ENCODE measurements at places on chromosomes 7 and 10.

DNA sequence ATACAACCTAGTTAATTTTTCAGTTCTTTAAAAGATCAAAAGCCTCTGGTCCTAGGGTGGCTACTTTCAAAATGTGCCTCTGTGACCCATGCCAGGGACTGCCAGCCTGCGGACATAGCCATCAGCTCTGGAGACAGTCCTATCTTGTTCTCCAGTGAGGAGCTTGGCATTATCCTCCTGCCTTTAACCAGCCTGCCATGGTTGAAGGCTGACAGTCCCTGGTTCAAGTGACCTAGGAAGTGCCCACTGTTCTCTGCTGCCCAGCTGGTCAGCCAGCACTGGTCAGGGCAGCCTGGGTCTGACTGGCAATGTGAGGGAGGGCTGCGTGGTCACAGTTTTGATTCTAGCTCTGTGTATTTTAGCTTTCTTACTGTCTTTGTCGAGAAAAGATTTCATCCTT, 18.1 kb upstream of the ARHGAP22 start:
- DNase-seq, result no peak

DNA sequence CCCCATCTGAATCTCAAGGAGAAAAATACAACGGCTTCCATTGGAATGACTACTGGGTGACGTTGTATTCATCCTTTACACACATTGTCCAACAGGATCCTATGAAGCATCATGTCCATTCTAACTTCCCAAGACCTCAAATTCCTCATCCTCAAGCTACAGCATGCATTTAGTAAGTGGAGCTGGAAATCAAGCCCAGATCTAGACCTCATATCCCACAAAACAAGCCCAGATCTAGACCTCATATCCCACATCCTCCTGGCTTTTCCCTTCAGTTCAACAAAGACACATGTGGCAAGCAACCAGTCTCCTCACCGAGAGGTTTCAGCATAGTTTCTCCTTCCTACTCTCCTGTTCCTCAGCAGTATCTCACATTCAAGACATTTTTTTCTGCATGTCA, 12.2 kb downstream of the IGF2BP3 start:
- DNase-seq, result no peak

DNA sequence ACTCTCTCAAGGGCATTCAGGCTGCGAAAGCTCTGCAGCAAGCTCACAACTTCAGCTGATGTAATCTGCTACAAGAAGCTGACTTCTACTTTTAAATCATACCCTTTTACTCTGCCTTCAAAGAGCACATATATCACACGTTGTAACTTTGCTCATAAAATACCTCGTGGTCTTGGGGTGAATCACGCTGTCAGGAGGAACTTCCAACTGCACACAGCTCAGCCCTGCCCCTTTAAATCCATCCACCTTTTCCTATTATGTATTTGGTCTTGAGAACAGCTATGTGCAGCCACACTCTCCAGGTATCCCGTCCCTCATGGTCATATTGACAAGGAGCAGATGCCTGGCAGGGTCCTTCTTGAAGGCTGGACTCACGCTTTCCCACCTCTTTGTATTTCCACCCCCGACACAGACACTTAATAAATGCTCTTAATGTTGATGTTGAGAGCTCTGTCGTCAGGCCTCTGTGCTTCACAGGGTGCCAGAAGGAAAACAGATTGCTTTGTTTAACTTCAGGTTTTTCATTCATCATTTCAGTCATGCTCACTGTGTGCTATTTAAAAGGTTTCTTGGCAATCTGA, 47.6 kb downstream of the ICA1 start:
- DNase-seq, result peak; percentile 85

DNA sequence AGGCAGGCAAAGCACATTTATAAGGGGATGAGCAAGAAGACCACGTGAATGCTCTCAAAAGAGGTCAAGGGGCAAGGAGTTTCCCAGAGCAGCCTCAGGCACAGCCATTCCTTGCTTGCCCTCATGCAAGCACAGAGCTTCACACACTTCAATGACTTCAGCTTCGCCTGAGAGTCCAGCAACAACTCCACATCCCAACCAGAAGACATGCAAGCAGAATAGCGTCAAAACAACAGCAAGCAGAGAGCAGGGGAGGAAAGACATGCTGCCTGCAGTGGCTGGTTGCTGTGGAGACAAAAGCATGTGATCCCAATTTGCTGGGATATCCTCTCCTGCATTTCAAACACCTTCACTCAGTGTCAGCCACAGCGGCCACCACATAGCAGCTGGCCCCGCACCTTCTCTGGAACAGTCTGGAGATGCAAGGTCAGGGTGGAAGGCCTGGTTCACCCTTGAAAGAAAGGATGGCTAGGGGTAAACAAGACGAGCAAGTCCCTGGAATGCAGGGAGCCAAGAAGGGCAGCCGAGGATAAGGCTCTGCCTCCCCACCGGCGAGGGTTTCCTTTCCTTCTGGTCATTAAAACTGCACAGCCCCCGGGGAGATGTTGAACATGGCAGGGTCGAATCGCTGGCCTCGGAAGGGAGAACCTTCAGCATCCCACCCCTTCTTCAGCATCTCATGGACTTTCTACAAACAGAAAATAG, 60.2 kb upstream of the CAMK2B start:
- no peak for DNase-seq

GRCh38 chr7:96236198-96237039, 85.5 kb downstream of the SLC25A13 start:
- peak; percentile 8 for DNase-seq

- no peak for DNase-seq
Measured at GRCh38 chr10:105827133-105827532, 1186.0 kb downstream of the SORCS3 start.

DNA sequence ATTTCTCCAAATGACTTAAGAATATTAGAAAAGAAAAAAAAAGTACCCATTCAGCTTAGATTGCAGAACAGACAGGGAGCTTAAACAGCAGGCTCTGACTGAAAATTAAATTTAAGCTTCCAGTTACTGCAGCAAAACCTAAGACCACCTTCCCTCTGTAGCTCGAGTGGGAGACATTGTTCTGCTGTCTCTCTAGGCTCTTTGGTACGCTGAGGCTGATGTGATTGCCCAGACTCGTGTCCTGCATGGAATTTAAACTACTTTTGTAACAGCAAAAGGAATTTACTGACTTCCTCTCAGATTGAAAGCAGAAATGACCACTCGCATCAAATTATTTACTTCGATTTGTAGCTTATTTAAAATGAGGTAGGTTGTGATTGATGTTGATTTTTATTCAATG, 124.6 kb downstream of the LRRTM3 start:
- DNase-seq, result no peak
